Stimulated activated CD4-positive, alpha-beta T cell treated with anti-CD3 and anti-CD28 coated beads, Interleukin-1b, Interleukin-23, amount 100 ng/mL, for 1 hour (primary cell): ENCODE measurements at places on chromosomes 4 and X.

DNA sequence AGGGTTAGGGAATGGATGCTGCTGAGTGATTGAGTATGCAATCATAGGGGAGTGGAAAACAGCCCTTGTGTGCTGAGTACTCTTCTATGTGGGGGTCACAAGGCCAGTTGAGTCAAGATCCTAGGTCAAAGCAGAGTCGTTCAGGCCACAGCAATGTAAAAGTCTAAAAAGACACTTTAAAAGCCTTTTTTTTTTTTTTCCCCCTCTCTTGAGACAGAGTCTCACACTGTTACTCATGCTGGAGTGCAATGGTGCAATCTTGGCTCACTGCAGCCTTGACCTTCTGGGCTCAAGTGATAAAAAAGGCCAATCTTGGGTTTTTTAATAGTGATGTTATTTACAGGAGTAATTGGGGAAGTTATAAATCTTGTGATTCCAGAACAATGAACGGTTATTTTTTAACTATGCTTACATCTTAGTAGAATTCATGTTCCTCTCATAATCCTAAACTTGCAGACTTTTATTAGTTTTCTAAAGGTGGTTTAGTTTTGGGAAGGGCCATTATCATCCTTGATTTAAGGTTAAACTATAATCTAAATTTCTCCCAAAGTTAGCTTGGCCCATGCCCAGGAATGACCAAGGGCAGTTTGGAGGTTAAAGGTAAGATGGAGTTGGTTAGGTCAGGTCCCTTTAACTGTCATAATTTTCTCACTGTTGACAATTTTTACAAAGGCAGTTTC lies 82.2 kb upstream of the BMP2K start:
- no peak for DNase-seq

- no peak for DNase-seq
Measured at GRCh38 chr4:92344216-92344615, 40.5 kb downstream of the GRID2 start.

DNA sequence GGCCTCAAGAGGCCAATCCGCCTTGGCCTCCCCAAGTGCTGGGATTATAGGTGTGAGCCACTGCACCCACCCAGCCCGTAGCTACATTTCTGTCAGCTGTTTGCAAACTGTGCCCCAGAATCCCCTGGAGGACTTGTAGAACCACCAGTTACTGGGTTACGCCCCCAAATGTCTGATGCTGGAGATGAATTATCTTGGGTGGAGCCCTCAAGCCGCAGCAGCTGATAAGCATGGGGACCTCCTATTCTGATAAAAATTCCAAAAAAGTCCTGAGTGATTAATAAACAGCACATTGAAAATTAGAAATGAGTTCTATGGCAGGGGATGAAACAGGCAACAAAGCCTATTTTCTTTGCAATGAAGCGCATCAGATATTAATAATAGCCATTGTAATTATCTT lies 105.0 kb downstream of the PTTG2 start:
- no peak for DNase-seq

- no peak for DNase-seq
Measured at GRCh38 chr4:8589823-8590545, 2.6 kb upstream of the CPZ start.
